ENCODE measurements at places on chromosomes 6 and 20.

DNA sequence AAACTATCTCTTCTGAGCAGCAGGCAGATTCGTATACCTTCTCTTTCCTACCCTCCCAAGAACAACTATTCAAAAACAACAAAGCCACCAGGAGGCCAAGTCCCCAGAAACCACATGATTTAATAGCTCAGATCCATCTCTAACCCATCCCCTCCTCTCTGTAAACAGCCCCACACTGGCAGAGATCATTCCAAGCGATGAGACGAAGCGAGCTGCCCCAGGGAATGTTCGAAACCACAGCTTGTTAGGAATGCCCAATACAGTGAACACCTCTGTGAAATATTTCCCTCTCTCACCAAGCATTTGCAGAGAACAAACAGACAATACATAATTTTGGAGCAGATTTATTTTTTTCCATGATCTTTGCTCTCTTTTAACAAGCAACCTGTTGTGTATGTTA, 231.8 kb downstream of the SOD2 start:
- no peak for DNase-seq

DNA sequence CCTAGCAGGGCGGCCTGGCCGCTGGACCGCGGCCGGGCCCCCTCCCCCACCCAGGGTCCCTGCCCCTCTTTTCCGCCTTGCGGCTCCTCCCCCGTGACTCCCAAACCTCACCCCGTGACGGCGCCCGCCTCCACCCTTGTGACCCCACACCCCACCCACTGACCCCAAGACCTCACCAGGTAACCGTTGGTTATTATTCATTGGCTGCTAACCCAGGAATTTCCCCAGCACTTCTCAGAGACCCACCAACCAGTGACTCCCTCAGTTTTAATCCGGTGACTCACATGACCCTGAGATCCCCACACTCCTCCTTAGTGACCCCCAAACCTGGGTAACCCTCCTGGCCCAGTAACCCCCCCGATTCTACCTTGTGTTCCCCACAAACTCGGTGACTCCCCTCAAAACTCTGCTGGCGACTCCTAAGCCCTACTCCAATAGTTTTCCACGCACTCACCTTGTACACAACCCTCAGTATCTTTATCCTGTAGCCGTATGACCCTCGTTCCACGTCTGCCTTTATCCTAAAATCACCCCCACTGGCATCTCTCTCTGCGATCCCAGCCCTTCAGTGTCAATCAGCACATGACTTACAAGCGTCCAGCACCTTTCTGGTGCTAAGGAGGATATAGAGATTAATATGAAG, 534 bp downstream of the ZNF76 start:
- peak; percentile 84 for DNase-seq

- no peak for DNase-seq
These were observed 117.9 kb upstream of the PTPN1 start for GRCh38 chr20:50392138-50392866.

GRCh38 chr20:36469973-36470372, 71.3 kb upstream of the MYL9 start:
- no peak for DNase-seq

- DNase-seq = no peak
These were observed 69.6 kb upstream of the VGLL2 start for GRCh38 chr6:117195728-117196127.

DNA sequence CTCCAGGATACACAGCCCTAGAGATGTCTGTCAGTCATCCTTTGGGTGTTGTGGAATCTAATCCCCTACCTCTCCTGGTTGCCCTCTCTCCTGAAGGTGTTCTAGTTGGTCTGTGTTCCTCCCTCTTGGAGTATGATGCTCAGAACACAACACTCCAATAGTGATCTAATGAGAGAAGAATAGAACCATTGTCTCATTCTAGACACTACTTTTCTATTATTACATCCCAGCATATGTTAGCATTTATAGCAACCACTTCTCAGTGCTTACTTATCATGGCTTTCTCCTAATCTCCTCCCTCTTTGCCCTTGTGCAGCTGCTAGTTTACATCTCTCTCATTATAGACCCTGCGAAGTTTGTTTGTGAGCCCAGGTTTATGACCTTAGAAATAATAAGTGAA, 109.0 kb downstream of the UNC5CL start:
- DNase-seq = no peak

GRCh38 chr6:70709826-70710225, 42.1 kb downstream of the SMAP1 start:
- no peak for DNase-seq

DNA sequence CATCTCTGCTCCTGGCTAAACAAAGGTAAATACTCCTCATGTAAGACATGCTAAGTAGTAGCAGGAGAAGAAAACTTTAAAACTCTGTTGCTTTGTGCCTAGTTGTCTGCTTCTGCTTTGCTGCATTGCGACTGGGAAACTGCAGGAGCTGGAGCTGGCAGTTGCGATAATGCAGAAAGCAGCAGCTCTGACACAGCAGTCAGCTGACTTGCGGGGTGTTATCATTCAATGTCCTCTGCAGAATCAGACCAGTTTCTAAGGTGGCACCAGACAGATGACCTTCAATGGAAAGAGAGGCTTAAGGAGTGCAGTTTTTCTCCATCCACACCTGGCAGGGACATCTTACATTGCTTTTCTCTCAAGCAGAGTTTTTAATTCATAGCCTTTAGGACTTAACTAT, 69.9 kb upstream of the SOX4 start:
- DNase-seq = no peak

GRCh38 chr6:5084781-5085647, at the start of gene PPP1R3G:
TSS of gene PPP1R3G (plus strand) at chr6:5085341. CDS start at chr6:5085486, 145 bp downstream.
- DNase-seq = no peak

DNA sequence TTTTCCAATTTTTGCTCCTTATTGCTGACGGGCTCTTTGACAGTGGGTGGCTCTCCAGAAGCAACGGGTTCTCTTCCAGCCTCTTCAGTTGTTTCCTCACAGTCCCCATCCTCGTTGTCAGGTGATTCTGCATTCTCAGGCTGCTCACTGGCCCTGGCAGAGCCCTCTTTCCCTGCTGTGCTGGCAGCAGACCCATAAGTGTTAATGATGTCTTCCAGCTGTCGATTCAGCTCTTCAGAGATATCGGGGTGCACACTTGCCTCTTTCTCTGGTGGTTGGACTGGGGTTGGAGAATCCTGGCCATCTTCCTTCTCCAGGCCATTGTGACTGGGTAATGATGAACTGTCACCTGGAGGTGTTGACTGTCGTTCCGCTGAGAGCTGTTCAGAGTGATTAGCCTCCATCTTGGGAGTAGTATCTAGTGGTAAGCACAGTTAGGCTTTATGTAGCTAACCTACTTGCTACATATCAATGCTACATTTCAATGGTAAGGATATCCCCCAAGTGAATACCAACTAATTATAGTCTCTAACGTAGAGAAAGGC, 3.2 kb downstream of the TXLNB start:
- no peak for DNase-seq

- DNase-seq = no peak
These were observed 189.3 kb downstream of the TSHZ2 start for GRCh38 chr20:53161473-53161872.
